Activated CD4-positive, alpha-beta T cell treated with anti-CD3 and anti-CD28 coated beads, Interleukin-2, amount 50 U/mL, for 1 hour (primary cell): ENCODE measurements at places on chromosomes 5 and 9.

DNA sequence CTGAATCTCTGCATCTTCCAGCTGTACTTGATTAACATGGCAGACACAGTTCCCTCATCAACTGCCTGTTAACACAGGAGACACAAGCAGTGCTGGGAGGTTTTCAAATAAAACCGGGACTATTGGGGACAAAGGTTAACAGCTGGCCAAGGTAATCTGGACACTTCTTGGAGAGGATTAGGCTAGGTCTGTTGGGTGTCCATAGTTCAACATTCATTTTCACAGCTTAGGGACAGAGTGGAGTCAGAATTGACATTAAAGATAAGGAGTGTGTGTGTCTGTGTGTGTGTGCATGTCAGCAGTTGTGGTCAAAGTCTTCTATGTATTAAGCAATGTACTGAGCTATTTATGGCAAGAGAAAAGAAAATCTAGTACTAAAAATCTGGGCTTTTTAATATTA lies 216.2 kb downstream of the MED10 start:
- DNase-seq, result no peak

- DNase-seq, result no peak
Measured at GRCh38 chr5:135599421-135600151, 20.8 kb upstream of the CXCL14 start.

DNA sequence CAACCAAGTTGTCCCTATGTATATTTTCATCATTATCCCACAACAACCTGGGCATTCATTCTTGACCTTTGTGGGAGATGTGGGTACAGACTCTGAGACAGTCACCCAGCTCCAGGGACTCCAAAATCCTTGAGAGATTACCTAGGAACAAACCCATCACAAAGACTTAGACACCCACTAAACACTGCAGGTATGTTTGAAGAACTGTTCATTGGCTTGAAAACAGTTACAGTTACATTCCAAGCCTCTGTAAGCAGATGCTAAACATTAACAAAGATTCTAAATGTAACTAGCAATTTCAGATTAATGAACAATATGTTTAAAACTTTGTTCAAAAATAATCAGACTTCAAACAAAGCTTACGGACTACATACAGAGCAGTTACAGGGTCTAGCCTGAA lies 24.7 kb downstream of the DEPDC1B start:
- no peak for DNase-seq

DNA sequence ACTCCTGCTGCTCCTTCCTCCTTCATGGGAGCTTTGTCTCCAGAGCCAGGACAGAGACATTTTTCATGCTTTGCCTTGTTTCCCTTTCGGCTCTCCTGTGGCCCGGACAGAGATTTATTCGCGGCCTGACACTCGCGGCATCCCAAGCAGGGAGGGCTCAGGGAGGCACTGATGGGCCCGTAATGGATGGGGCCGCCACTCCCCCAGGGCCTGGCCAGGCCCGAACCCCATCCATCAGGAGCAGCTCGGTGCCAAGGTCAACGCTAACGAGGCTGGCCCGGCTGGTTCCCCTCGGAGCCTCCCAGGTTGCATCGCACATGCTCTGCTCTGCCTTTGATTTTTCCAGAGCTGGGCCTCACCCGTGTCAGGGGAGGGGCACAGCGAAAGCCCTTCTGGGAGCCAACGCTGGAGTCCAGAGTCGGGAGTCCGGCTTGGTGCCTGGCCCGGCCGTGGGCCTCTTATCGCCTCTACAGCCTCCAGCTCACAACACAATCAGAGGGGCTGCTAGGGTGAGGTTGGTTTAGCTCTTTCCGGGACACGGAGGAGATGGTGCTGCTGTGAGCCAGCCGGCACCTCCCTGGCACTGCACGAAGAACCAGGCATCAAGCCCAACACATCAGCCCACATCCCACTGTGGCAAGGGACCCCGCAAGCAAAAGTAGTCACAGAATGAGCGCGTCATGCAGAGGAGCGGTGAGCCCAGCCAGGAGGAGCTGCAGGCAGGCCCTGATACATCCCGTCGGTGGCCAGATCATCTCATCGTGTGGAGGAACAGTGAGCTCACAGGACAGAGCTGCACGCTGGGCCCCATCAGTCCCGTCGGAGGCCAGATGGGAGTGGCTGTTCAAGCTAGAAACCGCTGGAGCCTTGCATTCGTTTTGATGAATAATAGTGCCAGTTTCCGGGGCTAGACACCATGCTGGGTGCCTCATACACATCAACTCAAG lies 72.2 kb upstream of the BARHL1 start:
- no peak for DNase-seq

DNA sequence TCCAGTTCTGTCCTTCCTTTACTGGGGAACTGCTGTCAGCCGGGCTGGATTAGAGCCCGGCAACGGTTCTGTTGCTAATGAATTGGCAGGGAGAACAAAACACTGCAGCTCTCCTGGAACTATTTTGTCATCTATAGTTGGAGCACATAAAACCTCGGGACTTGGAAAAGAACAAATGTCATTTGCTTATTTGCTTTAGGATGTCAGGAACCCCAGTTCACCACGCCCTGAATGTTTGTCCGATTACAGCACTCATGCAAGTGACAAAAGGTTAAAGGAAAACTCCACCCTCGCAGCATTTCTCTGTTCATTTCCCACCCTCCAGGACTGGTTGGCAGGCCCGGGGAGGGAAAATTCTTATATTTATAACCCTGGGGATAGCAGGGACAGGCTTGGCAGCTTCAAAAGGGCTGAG lies 66.4 kb upstream of the PLPP1 start:
- DNase-seq, result no peak

GRCh38 chr9:107685376-107685775 lies 195.8 kb upstream of the KLF4 start:
- DNase-seq, result no peak

GRCh38 chr9:134605351-134605965 lies 36.1 kb upstream of the COL5A1 start:
- no peak for DNase-seq

GRCh38 chr9:97773091-97773490 lies 76.0 kb upstream of the XPA start:
- DNase-seq, result no peak

DNA sequence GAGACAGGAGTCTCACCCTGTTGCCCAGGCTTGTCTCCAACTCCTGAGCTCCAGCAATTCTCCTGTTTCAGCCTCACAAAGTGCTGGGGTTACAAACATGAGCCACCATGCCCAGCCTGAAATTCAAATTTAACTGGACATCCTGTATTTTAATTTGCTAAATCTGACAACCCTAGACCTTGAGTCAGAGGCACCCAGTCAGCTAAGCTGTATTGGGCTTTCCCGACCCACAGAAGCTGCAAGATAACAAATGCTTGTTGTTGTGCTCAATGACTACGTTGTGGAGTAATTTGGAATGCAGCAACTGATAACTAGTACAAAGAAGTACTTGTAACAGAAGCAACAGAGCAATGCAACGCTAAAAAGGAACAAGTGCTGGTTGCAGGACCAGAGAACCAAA lies 533.1 kb downstream of the NTRK2 start:
- DNase-seq, result no peak

- no peak for DNase-seq
Measured at GRCh38 chr5:12023614-12024241, 119.5 kb upstream of the CTNND2 start.

- no peak for DNase-seq
Measured at GRCh38 chr5:63230754-63231153, 652.1 kb downstream of the LRRC70 start.

- no peak for DNase-seq
Measured at GRCh38 chr9:132216861-132217619, 55.2 kb downstream of the NTNG2 start.

DNA sequence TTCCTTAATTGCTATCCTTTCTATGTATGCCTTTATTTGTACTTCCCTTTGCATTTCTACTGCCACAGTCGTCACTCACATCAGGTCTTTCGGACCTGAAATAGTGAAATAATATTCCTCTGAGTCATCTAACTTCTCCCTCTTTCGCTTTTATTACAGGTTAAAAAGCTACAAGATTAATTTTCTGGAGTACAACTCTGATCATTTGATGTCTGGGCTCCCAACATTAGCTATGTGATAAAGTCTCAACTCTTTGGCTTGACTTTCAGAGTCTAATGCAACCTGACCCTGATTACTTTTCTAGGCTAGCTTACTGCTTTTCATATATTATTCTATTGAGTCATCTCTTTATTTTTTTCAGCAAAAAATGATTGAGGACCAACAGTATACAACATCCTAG lies 638.8 kb upstream of the WWC1 start:
- no peak for DNase-seq

DNA sequence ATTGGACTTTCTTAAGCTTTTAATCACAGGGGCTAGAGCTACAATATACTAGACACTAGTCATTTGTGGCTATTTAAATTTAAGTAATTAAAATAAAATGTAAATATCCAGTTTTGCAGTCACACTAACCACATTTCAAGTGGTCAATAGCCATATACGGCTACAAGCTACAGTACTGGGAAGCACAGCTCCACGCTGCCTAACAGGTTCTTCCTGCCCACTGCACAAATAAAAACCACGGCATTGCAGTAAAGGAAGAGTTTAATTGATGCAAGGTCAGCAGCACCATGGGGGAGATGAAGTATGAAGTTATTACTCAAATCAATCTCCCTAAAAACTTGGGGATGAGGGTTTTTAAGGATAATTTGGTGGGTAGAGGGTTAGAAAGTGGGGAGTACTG lies 134.1 kb downstream of the LURAP1L start:
- DNase-seq, result no peak

GRCh38 chr9:89079391-89079790 lies 88.1 kb downstream of the S1PR3 start:
- no peak for DNase-seq

DNA sequence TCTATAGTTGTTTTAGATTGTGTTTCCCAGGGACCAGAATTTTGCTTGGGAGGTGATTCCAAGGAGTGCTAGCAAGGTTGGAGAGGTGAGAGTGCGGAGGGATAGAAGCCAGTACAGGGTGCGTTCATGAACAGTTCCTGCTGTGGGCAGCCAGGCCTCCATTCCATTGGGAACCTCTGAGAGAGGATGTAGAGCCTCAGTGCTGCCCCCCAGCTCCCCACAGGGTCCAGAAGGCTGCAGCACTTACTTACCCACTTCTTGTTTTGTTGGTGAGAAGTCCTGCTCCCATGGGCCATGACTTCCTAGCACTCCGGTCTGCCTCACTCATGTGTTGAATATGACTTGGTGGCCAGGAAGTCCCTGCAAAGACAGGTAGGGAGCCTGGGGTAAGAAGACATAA lies 128.2 kb upstream of the GAS1 start:
- DNase-seq, result no peak

- DNase-seq, result peak; percentile 7
Measured at GRCh38 chr9:119556129-119556875, 187.1 kb upstream of the BRINP1 start.

- DNase-seq, result no peak
Measured at GRCh38 chr5:55481293-55481855, 53.4 kb downstream of the PLPP1 start.

- no peak for DNase-seq
Measured at GRCh38 chr5:173232499-173233346, 2.3 kb downstream of the NKX2-5 start.

- DNase-seq, result no peak
Measured at GRCh38 chr5:2642684-2643345, 108.7 kb downstream of the IRX2 start.

DNA sequence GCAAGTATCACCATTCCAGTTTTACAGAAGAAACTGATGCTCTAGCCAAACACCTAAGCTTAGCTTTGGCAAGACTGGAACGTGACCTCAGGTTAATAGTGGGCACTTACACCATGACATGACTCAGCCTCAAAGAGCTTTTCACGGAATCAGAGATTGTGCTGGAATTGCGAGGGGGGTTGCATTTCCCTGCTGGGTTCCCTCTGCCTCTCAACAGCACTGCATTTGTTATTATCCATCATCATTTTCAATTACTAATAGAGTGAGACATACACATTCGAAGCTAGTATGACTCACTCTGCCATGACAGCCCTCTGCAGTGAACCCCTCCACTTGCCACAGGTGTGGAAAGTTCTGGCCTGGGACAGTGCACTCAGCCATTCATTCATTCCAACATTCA lies 8.0 kb downstream of the SPOCK1 start:
- no peak for DNase-seq

DNA sequence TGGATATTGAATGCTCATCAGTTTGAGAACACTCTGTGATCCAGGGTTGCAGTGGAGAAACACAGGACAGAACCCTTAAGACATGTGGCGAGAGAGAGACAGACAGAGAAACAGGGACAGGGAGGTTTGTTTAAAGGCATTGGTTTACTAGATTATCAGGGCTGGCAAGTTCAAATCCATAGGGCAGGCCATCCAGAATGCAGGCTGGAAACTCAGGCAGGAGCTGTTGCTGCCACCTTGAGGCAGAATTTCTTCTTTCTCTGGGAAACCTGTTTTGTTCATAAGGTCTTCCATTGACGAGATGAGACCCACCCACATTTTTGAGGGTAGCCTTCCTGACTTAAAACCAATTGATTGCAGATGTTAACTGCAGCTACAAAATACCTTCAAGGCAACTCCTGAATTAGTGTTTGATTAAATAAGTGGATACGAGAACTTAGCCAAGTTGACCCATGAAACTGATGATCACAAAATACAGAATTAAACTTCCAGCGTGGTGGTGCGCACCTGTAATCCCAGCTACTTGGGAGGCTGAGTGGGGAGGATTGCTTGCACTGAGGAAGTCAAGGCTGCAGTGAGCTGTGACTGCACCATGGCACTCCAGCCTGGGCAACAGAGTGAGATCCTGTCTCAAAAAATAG lies 55.9 kb downstream of the NSUN2 start:
- no peak for DNase-seq

- no peak for DNase-seq
Measured at GRCh38 chr5:76674330-76675066, 41.4 kb upstream of the F2R start.

GRCh38 chr5:133406977-133407632 lies 205.2 kb downstream of the FSTL4 start:
- DNase-seq, result no peak

- DNase-seq, result no peak
Measured at GRCh38 chr9:130627896-130628792, 36.2 kb upstream of the PRDM12 start.

DNA sequence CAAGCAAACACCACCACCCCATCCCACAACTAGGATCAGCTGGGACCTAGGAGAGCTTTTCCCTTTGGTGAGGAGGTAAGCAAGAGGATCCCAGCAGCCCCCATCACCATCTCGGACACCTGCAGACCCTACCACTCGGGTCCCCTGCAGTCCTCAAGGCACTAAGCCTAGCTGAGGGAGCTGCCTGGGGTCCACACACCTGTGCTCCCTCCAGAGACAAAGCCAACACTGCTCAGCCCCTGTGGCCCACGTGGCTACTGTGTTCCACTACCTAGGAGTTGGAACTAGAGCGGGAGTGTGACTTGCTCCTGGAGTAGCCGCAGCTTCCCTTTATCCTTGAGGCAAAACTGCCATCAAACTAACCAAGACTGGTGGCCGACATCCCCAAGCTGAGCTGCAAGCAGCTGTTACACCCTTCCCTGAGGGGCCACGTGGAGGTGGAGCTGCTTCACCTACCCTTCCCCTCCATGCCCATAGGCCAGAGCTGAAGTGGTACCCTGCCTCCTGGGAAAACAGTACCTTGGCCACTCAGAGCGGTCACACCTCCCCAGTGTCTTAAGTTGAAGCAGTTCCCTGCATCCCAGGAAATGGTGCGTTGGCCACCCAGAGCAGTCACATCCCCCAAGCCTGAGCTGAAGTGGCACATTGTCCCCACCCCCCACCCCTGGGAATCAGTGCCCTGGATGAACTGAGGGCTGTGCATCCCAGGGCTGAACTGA lies 205.5 kb downstream of the CACNA1B start:
- DNase-seq, result no peak
